SW480 (cell line): ENCODE measurements at places on chromosomes 2 and 18.
A peak's percentile ranks its signal among the peaks of the same experiment; 100 is the strongest.

GRCh38 chr18:9437021-9437437, 38.3 kb upstream of the RALBP1 start:
- DNase-seq, result no peak

DNA sequence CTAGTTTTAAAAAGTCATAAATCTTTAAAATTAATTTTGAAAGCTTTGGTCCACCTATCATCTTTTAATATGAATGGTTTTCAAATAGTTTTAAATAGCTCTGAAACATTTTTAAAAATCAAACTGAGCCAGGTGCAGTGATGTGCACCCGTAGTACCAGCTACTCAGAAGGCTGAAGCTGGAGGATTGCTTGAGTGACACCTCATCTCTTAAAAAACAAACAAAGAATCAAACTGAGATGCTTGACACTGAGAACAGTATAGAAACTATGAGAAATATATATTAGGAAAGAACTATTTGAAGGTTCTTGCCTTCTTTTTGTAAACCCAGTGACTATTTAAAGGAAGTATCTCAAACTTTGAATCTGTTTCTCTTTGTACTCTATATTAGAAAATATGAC, 67.4 kb downstream of the BARD1 start:
- DNase-seq, result no peak

GRCh38 chr18:12421732-12422131, 14.0 kb downstream of the PRELID3A start:
- DNase-seq, result no peak

DNA sequence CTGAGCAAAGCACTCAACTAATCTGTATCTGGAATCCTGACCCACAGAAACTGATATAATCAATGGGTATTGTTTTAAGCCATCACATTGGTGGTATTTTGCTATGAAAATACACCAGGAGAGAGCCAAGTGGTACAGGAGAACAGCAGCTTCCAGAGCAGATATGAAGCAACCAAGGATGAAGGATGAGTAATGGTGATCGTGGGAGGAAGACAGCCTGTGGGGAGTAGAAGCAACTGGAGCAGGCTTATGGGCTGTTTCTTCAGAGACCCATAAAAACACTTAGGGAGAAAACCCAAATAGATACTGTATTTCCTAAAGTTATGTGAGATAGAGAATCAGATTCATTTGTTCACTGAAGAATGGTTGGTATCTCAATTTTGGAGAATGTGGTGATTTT, 330.8 kb downstream of the NUP35 start:
- no peak for DNase-seq

DNA sequence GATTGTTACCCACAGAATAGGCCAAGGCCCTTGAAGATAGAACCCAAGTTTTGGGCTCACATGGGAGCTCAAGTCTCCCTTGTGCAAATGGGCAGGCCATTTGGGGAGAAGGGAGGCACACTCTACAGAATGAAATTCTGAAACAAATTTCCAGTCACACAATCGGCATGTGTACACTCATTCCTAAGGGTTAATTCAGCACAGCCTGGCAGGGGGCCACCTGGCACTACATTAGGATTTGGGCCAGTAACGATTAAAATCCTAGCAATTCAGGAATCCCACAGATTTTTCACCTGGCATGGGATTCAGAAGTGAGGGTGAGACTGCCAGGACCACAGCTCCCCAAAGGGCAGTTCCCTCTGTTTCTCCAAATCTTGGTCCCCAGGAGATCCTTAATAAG, 46.4 kb downstream of the BMP10 start:
- DNase-seq, result no peak

DNA sequence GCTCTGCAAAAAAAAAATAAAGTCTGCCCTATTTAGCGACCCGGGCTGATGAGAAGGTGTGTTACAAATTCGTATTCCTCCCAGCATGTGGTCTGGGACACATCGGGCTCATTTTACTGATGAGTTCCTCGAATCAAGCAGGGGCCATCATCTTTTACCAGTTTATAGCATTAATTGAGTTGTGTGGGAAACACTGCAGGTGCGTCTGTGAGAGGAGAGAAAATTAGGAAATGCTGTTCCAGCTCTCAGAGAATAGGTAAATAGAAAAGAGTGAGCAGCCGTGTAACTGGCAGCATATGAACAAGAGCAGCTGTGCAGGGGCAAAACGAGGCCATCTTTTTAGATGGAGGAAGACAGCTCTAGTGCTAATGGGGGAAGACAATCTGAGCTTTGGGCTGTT, 216.7 kb downstream of the SETBP1 start:
- DNase-seq, result no peak

- DNase-seq, result peak; percentile 61
Measured at GRCh38 chr2:9165625-9166024, 41.0 kb upstream of the ASAP2 start.

- no peak for DNase-seq
Measured at GRCh38 chr2:128016620-128017019, 11.2 kb downstream of the SAP130 start.

DNA sequence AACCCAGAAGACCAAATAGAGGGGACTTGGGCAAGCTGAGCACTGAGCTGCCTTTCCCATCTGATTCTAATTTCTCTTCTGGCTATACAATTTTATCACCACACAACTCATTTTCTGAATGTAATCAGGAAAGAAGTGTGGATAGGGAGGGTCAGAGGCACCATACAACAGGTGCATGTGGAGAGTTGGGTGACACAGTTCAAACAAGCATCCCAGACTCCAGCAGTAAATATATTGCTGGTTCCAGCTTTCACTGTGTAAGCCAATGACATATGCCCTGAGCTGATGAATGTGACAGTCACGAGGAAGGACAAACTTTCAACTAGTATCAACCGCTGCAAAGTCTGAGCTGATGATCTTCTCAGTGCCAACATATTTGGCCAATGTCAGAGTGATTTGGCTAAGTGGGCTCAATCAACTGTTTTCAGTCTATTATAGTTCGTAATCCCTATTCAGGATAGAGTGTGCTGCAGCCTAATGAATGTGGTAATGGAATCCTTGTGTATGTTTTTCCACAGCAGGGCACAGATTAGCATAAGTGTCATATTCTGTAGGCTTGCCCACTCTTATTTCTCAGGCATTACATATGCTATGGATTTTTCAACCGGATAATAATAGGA, 109.9 kb upstream of the MEIS1 start:
- DNase-seq, result no peak

DNA sequence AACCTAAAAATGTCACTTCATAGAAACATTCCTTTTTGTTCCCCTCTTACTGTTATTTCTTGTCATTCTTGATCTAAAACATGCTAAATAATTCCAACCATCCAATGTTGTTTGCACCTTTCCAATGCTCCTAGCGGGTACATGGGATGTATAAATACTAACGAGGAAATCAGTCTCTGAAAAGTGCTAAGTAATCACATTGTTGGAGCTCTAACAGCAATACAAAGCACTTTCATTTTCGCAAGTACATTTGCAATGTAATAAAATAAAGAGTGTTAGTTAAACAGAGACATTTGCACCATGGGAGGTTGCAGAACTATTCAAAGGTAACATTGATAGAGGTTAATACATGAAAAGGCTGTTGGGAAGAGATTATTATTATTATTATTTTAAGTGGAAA, 286.2 kb upstream of the ACVR2A start:
- no peak for DNase-seq

GRCh38 chr2:54371460-54372065, 84.6 kb upstream of the SPTBN1 start:
- DNase-seq, result no peak

GRCh38 chr18:49274188-49274714, 186.2 kb downstream of the DYM start:
- DNase-seq, result peak; percentile 31

DNA sequence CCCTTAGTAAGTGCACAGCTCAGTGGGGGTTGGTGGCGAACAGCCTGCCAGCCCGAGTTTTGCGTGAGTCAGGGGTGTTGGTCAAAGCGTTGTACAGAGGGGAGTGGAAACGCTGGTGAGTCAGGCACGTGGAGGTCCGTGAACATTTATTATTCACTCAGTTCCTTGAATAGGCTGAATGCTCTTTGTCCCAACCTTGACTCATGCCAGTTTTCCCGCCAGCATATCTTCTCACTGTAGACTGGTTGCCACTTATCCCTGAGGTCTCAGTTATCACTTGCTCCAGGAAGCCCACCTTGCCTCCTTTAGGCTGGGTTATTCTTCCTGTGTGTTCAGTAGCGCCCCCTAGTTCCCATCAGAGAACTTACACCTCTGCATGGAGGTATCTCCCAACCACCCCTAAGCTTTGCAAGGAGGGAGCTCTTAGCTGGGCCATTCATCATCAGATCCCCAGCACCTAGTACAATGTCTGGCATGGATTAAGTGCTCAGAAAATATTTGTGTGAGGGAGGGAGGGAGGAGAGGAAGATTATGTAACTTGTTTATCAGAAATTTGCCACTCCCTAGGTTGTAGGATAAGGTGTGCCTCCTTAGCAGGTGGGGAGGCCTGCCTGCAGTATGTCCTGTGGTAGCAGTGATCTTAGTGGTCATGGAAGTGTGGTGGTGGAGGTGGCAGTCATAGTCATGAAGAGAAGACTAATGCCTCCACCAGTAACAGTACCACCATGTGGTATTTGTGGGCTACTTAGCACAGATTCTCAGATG, 72.1 kb downstream of the CABLES1 start:
- no peak for DNase-seq

DNA sequence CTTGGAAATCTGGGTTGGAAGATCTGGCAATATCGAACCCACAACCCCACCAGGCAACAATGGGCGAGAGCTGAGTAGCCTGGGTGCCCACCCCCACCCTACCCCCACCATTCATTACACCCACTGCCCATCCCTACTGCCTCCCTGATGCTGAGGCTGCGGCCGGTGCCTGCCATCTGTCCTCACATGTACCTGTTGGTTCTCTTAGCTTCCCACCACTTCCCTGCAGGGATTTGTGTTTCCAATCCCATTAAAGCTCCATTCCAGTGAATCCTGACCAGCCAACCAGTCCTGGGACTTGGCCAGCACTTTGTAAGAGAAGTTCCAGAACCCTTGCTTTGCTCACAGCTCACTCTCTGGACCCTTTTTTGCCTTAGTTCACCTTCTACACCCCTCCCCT, 163.0 kb upstream of the SH3BP4 start:
- no peak for DNase-seq

- DNase-seq, result no peak
Measured at GRCh38 chr2:39686456-39686855, 20.7 kb downstream of the TMEM178A start.

GRCh38 chr2:126317790-126318431, 338.0 kb upstream of the GYPC start:
- DNase-seq, result no peak

DNA sequence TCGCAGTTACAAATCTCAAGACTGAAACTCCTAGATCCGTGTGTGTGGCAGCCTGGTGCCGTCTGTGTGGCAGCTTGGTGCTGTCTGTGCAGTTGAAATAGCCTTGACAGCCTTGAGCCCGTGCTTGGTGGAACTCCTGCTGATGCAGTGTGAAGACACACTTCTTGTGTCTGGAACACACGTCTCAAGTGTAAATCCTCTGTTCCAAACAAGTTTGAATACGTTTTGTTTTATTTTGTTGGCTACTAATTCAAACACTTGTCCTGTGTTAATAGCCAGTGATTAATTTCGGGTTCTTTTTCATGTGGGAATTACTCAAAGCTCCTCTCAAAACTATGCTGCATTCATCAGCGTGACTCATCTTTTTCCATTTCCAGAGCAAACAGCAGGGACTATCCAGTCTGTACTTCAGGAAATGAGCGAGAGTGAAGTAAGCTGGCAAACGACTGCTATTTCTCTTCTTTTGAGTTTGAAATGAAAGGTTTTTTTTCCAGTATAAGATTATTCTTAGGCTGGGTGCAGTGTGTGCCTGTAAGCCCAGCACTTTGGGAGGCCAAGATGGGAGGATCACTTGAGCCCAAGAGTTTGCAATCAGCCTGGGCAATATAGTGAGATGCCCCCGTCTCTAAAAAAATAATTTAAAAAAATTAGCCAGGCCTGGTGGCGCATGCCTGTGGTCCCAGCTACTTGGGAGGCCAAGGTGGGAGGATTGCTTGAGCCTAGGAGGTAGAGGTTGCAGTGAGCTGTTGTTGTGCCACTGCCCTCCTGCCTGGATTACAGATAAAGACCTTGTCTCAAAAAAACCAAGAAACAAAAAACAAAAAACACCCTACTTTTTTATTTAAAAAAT, 152.9 kb downstream of the SPP2 start:
- peak; percentile 93 for DNase-seq

DNA sequence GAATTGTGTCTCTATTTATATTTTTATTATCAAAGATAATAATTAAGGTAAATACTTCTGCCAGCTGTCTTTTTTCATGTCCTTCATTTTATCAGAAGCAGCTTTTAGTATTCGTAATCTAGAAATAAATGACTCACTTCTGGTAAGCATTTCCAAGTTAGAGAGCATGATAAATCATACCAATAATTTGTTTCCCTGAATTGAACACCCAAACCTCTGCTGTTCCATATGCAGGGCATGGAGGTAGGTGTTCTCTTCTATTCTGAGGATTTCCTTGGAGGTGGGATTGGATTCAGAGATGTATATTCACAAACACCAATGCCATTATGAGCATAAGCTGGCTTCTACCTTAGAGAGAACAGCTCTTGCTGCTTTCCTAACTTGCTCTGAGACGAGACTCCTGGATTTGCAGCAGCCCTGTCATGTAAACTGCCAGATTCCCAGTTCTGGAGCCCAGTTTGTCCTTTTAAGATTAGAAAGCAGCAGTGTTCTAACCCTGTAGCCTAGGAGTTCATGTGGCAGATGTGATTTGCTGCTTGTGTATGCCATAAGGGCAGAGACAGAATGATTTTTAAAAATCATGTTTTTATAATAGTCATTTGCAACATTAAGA, 47.5 kb downstream of the SKA1 start:
- DNase-seq, result no peak

- no peak for DNase-seq
Measured at GRCh38 chr2:98009887-98010760, 14.4 kb upstream of the TMEM131 start.

DNA sequence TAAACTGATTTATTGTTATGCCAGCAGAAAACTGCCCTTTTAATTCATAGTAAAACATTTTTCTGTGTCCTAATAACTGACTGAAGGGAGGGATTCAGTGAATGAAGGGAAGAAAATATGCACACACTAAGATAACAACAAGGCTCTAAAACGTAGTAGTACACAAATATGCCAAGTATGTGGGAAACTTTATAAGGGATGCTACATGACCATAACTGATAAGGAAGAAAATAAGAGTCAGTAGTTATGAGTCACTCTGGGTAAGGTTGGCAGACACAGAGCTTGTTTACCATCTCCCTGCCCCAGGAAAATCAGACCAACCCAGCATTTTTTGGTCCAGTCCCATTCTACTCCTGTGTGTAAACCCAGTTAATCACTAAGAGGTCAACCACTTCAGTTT, 124.2 kb downstream of the RPRM start:
- DNase-seq, result no peak

DNA sequence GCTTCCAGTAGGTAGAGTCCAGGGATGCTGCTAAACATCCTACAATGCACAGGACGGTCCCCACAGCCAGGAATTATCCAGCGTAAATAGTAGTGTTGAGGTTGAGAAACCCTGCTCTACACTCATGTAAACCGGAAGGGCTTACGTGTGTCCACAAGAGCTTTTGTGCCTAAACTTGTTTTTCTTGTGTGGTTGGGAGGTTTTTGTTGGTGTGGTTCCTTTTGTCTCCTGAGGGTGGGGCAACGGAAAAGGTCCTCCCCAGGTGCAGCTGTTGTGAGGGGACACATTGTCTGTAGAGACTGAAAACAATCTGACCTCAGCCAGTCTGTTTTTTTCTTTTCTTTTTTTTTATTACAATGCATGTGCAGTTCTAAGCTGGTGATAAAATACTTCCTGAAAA, 72.7 kb upstream of the MGAT5 start:
- peak; percentile 14 for DNase-seq

GRCh38 chr2:173972165-173972564, 7.0 kb upstream of the SP3 start:
- DNase-seq, result no peak

GRCh38 chr2:45974056-45974455, 322.6 kb downstream of the PRKCE start:
- DNase-seq, result no peak
